Naive thymus-derived CD8-positive, alpha-beta T cell (primary cell): ENCODE measurements at places on chromosomes 5 and 9.

- DNase-seq = no peak
Measured at GRCh38 chr5:1419476-1420210, 25.6 kb downstream of the SLC6A3 start.

DNA sequence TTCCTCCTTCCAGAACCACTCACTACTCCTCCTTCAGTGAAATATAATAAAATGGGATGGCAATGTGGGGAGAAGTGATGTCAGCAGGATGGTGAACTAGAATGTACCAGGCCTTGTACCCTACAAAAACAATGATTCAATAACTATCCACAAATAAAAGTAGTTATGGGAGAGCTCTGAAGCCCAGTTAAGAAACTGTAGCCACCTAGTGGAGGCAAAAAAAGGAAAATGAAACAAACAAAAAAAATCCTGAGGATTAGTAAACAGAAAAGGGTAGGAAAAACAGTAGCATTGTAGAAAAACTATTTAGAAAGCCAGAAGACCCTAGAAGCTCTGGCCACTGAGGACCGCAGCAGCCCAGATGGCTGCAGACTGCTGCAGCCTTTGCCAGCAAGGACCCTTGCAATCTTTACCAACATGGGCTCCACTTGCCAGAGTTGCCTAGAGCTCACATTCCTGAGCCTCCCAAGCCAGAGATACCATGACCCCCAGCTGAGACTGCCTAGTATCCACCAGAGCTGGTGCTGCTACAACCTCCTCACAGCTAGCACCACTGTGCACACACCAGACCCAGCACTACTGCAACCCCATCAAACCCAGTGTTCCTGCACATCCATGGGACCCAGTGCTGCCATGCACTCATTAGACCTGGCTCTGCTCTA is 259.7 kb upstream of the MSX2 start:
- no peak for DNase-seq

DNA sequence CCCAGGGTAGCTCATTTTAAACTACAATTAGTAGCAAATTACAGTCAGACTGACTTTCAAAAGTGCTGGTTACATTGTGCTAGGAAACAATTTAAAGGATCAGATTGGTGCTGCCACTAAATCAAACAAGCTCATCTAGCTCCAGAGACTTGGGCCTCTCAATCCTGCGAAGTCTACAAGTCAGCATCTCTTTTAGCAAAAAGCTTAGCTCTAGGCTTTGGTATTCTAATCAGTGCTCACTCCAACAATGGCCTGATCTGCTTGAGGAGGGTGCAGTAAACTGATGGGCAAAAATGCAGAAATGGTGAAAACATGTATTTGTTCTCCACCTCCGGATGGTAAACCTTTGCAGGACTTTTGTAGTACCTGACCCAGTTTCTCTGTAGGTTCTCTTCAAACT is 47.0 kb upstream of the SEMA6A start:
- DNase-seq = no peak

DNA sequence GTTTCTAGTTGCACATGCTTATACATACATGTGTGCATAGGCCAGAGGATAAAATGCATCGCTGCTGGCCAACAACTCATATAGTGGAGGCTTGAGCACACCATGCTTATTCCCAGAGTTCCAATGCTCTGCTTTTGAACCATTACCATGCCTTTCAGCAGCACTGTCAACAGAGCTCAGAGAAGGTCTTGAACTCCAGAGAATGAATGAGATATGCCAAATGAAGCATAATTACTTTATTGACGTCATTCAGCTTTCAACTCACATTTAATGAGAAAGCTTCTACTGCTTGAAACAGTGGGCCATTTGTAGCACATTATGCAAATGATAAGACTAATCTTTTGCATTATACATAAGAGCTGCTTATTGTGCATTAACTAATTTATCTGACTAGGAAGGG is 765.3 kb upstream of the GRAMD2B start:
- DNase-seq = no peak

DNA sequence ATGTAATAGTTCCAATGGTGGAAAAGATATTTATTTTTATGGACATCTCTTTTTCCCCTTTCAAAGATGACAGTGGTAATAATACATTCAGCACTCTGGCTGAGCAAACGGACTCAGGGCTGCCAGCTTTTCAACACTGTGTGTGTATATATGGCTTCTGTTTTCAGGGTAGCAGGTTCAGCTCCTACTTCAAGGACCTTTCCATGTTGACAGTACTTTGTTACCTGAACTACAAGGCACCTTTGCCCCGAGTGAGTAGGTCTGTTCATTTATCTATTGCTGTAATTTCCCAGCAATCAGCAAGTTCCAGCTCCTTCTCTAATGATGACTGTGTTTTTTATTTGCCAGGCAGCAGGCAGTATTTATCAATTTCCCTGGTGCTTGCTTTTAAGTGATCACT is 387.4 kb upstream of the KIF2A start:
- no peak for DNase-seq

GRCh38 chr5:88675708-88676636 is 207.0 kb downstream of the MEF2C start:
- no peak for DNase-seq

DNA sequence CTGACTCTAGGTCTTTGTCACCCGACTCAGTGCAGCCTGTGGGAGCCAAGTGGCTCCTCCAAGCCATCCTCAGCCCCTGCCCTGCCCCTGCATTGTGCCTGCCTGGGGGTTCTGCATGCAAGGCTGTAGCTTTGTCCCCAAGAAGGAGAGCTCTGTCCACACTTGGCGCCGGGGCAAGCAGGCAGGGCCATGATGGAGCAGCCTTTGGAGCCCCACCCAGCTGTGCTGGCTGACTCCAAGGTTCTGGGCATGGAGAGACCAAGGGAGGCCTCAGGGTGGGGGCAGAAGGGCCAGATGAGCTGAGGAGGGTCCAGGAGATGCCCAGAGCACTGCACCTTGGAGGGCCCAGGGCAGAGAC is 226.2 kb downstream of the CACNA1B start:
- DNase-seq = no peak

GRCh38 chr9:81182431-81182830 is 506.9 kb downstream of the TLE1 start:
- no peak for DNase-seq

DNA sequence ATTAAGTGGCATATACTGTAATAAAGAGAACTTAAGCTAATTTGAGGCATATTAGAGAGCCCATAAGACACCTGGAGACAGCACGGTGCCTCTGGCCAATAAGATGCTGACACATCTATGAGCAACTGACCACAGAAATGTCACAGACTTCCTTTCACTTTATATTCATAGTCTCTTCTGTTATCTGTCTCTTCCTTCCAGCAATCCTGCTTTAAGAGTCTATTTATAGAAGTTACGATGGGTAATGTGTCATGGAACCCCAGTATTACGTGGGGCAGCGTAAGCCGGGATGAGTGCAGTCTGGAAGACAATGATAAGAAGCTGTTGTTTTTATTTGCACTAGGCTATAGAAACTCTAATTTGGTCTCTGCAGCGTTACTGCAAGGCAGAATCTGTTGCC is 136.8 kb downstream of the CFAP90 start:
- no peak for DNase-seq

DNA sequence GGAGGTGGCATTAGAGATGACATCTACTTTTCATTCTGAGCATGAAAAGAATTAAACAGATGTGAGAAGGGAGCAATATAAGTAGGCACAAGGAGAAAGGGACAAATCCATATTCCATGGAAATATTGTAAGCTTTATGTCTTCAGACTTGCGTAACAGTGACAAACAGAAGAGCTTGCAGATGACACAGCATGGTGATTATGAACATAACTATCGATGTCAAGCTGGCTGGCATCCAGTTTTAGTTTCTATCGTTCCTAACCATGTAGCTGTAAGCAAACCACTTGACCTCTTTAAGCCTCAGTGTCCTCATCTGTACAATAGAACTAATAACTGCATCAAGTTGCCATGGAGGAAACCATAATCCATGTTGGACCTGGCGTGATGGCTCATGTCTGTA is 246.7 kb upstream of the ADRA1B start:
- no peak for DNase-seq

DNA sequence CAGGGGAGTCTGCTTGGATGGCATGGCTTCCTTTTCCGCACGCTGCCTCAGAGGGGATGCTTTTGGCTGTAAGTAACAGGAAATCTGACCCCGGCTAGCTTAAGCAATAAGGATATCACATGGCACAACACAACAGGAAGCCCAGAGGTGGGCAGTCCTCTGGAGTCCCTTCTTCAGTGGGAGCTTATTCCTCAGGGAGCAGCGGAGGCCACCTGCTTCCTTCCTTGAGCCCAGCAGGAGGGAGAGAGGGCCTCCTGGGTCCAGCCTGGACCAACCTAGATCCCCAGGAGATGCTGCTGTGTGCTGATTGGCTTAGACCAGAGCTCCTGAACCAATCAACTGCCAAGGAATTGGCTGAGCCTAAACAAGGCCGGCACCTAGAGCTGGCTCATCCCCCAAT is 66.3 kb downstream of the C9orf50 start:
- no peak for DNase-seq

GRCh38 chr5:150245111-150245789 is 44.3 kb downstream of the CAMK2A start:
- no peak for DNase-seq
